CD4-positive, alpha-beta T cell treated with Interleukin-6 for 4 hours (primary cell): ENCODE measurements at places on chromosomes 2 and 18.

DNA sequence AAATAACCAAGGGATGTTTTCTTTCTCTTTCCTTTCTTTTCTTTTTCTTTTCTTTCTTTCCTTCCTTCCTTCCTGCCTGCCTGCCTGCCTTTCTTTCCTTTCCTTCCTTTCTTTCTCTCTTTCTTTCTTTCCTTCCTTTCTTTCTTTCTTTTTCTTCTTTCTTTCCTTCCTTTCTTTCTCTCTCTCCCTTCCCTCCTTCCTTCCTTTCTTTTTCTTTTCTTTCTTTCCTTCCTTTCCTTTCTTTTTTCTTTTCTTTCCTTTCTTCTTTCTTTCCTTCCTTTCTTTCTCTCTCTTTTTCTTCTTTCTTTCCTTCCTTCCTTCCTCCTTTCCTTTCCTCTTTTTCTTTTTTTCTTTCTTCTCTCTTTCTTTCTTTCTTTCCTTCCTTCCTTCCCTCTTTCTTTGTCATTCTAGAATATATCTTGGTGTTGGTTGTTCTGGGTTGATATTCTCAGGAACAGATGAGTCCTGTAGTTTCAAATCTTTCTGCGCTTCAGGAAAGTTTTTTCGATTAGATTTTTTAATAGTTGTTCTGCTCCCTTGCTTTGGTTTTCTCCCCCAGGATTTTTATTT lies 101.5 kb upstream of the FBXO11 start:
- DNase-seq, result no peak

- no peak for DNase-seq
Measured at GRCh38 chr2:212640428-212640827, 101.8 kb upstream of the ERBB4 start.

- DNase-seq, result no peak
Measured at GRCh38 chr18:44636241-44636640, 44.4 kb upstream of the SETBP1 start.

DNA sequence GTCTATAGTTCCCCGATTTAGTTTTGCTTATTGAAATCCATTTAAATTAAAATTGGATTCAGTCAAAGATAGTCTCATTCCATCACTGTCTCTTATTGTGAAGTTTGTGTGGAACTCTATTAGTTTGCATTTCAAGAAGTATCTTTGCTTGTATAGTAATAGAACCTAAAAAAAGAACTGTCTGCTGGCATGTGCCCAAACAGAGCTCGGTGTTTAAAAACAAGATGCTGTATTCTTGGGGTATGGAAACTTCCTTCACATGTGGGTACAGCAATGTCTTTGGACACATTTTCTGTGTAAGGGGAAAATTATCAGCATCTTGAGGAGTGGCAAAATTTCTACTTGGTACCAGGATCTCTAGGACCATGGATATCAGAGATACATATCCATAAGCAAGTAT lies 292.6 kb downstream of the PLCL1 start:
- DNase-seq, result no peak

DNA sequence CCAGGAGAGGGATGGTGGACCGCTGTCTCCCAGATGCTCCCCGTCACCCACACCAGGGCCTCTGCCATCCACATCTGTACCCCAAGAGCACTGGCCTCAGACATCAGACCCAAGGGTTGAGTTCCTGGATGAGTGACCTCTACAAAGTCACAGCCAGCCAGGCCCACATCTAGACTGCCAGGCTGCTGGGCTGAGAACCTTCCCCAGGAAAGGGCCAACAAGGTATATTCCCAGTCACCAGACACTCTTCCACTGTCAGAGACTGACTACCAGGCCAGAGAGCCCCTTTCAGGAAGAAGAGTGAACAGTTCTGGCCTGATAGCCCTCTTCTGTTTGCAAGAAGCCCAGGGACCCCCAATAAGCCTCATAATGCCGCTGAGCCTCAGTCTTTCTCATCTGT lies 44.3 kb downstream of the C1QL2 start:
- DNase-seq, result no peak

GRCh38 chr2:150689590-150689989 lies 202.1 kb upstream of the RND3 start:
- no peak for DNase-seq

GRCh38 chr2:120590841-120591240 lies 144.8 kb upstream of the GLI2 start:
- DNase-seq, result no peak

DNA sequence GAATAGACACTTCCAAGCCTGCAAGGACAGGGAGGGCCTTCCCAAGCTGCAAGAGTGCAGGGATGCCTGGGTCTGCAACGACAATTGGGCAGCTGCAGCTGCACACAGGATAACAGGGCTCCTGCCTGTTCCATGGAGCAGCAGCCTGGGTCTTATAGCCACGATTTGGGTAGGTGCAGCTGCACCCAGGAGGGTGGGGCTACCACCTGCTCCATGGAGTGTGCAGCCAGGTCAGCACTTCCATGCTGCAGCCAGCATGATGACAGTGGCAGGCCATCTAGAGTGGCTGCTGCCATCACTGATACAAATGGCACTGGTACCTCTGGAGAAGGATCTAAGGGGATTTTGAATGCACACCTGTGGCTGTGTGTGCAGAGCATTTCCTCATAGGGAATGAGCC lies 528.5 kb downstream of the DSC3 start:
- no peak for DNase-seq

DNA sequence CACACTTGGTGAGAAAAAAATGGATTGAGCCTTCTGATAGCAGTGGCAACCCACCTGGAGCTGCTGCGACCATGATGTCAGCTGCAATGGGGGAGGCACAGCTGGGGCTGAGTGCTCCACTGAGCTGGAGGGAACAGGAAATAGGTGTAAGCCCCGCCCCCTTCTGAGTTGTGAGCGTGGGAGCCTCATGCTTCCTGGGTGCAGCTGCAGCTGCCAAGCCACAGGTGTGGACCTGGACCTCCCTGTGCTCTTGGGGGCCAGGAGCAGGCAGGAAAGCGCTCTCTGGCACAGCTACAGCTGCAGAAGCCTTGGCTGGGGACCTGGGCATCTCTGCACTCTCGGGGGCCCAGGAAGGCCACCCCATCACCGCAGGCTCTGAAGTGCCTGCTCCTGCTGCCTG lies 970.6 kb downstream of the DCDC2C start:
- DNase-seq, result peak; percentile 20

- DNase-seq, result no peak
Measured at GRCh38 chr18:48919547-48919946, 31.2 kb downstream of the SMAD7 start.
